Effector memory CD4-positive, alpha-beta T cell (primary cell): ENCODE measurements at places on chromosomes 11 and 22.

- DNase-seq: no peak
Measured at GRCh38 chr11:15649371-15650104, 534.8 kb downstream of the INSC start.

- no peak for DNase-seq
Measured at GRCh38 chr11:305844-306211, 1.8 kb upstream of the IFITM2 start.

DNA sequence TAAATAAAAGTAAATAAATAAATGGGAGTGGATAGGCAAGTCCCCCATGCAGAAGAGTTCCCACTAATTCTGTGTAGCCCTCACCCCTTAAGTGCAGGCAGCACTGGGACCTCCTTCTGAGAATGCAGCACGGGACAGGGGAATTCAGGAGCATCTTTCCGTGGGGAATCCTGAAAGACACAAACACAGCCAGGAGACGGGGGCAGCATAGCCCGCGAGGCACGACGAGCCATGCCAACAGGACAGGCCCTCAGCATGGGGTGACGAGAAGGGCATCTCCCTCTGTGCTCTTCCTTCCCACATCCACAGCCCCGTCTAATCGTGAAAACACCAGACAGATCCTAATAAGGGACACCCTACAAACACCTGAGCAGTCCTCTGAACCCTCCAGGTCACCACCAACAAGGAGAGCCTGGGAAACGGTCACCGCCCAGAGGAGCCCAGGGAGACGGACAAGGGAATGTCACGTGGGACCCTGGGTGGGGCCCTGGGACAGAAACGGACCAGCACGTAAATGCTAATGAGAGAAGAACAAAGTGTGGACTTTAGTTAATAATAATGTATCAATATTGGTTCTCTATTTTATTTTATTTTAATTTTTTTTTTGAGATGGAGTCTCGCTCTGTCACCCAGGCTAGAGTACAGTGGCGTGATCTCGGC, 6.8 kb downstream of the KRTAP5-5 start:
- no peak for DNase-seq

DNA sequence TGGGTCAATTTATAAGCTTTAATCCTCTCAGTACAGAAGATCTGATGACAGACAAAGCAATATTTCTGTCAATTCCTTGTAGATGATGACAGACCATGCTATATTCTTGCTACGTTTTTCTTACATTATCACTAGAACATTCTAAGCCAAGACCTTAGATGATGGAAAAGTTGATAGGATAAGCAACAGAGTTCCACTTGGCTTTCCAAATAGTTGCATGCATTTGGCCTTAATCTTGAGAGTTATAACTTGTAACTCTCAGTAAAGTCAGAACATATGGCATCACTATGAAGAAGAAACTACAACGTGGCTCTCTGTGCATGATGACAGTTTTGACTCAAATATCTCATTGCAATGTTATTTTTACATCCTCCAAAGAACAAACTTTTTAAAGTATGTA, 544.3 kb upstream of the LRRC4C start:
- DNase-seq: no peak

DNA sequence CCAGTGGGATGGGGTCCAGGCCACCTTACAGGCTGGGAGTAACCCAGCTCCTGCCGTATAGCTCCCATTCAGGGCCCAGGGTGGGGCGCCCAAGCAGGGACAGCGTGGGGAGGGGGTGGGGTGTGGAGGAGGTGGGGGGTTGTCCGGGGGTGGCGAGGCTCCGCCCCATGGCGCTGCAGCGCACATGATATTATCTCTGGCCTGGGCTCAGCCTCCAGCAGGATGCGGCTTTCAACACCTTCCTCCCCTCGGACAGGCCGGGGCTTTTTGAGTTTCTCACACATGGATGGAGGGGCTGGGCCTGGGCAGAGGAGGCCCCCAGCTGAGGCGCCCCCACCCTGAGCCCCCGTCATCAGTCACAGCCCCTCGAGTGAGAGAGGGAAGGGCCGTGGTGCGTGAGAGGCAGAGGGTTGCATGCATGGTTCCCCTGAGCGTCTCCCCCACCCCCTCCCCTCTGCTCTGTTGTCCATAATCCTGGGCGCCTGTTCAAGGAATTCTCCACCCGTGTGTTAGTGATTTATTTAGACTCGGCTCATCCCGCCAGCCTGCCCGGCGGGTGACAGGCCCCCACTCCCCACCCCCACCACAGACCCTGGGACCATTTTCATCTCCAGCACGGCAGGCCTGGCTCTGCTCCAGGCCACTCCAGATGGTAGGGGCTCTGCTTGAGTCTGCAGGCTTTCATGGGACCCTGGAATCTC, 44.9 kb downstream of the WNT11 start:
- DNase-seq: no peak

- no peak for DNase-seq
Measured at GRCh38 chr11:119094816-119095065, 6.9 kb downstream of the DPAGT1 start.

DNA sequence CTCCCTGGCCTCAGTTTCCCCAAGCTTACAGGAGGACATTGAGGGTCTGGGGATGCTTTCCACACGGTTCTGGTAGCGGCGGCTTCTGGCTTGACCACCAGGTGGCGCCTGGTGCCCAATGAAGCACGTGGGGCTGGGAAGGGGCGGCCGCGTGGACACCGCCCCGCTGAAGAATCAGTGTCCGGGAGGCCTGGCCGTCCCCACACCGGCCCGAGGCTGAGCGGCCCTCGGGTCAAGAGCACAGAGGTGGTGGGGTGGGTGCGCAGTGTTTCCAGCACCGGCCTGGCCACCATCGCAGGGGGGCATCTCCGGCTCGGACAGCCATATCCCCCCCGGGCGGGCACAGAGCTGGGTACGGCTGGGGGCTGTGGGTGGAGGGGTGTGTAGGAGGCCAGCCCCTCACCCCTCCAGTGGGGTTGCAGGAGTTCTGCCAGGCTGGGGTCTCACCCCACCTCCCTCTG, 27.8 kb upstream of the PPARA start:
- peak; percentile 47 for DNase-seq

DNA sequence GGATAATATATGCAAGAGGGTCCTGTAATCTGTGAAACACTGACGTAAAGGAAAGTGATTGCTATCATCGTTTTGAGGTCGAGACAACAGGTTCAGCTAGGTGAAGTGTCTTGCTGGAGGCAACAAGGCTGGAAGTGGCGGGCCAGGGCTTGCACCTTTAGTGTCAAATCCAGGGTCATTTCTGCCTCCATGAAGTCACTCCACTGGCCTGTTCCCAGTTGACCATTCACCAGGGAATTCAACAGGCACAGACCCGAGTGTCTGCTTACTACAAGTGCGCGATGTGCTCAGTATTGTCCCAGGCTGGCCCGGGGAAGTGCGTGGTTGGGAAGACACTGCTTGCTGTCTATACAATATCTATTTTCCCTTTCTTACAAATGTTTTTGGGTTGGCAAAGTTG, 225.0 kb downstream of the CEP164 start:
- DNase-seq: no peak

- no peak for DNase-seq
Measured at GRCh38 chr11:84316866-84317555, 1030.8 kb upstream of the CCDC90B start.

- no peak for DNase-seq
Measured at GRCh38 chr11:82671451-82671850, 62.2 kb downstream of the FAM181B start.

DNA sequence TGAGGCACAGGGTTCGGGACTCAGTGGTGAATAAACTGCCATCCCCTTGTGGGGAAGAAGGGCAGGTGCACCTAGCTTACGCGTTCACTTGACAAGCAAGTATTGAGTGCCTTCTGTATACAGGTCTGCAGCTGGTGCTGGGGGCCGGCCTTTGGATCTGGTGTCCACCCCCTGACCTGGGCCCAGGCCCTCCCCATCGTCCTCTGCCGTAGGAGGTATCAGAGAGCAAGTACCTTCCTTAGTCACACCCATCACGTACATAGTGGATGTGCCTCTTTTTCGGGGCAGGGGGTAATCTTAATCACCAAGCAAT, 53.3 kb downstream of the SMIM38 start:
- no peak for DNase-seq

DNA sequence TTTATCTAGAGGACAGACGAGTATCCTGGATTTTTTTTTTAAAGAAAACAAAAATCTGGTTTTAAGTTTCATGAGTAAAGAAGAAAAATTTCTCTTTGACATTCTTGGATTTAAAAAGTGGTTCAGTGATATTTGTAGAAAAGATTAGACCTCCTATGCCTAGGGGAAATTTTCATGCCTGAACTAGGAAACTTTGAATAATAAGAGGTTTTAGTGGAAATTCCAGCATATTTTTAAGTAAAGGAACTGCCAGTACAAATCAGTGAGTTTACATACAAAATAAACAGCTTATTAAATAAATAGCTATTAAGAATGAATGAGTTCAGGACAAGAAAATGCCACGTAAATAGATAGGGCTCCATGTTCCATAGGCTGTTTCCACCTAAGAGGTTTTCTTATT, 17.5 kb downstream of the JAM3 start:
- DNase-seq: no peak

DNA sequence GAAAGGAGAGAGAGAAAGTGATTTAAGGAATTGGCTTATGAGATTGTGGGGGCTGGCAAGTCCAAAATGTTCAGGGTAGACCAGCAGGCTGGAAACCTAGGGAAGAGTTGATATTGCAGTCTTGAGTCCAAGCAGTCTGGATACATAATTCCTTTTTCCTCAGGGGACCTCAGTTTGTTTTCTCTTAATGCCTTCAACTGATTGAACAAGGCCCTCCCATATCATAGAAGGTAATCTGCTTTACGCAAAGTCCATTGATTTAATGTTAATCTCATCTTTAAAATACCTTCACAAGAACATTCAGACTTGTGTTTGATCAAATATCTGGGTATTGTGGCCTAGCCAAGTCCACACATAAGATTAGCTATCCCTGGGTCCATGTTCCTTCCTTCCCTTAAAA, 494.7 kb downstream of the INSC start:
- DNase-seq: no peak

- DNase-seq: no peak
Measured at GRCh38 chr11:1675536-1676228, 21.3 kb upstream of the KRTAP5-6 start.

GRCh38 chr11:6563121-6563619, 40.2 kb downstream of the RRP8 start:
- DNase-seq: no peak

- no peak for DNase-seq
Measured at GRCh38 chr11:63017306-63017974, 1.8 kb upstream of the SLC22A8 start.

- no peak for DNase-seq
Measured at GRCh38 chr22:31107894-31108218, 488 bp upstream of the SELENOM start.

- no peak for DNase-seq
Measured at GRCh38 chr11:109023036-109023435, 358.2 kb downstream of the DDX10 start.

GRCh38 chr11:47406896-47407745, 1.3 kb upstream of the SLC39A13 start:
- DNase-seq: no peak

DNA sequence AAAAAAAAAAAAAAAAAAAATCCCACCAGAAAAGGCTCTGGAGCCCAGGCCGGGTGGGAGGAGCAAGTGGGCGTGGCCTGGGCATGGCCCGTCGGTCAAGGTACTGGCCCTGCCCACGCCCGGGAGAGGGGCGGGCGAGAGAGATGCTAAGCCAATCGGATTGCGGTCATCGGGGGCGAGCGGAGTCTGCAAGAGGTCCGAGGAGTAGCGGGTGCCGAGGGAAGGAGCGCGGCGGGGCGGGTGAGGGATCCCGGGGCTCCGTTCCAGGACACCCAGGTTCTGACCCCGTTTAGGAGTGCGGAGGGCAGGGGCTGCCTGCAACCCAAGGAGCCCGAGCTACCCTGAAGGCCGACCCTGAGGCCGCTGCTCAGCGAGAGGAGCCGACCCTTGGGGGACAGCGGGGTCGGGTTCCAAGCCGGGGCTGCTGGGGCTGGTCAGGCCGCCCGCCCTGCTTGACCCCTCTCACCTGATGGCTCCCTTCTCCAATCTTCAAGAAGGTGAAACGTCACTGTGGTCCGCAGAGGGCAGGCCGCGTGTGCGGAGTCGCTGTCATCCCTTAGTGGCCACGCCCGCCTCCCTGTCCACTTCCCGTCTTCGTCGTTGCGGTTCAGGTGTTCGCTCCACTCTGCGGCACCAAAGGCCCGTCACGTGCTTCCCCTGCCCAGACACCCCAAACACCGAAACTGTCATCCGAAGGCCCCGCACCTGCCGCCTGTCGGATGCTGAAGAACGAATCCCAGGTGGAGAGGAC, 11.1 kb upstream of the TAB1 start:
- peak; percentile 24 for DNase-seq

DNA sequence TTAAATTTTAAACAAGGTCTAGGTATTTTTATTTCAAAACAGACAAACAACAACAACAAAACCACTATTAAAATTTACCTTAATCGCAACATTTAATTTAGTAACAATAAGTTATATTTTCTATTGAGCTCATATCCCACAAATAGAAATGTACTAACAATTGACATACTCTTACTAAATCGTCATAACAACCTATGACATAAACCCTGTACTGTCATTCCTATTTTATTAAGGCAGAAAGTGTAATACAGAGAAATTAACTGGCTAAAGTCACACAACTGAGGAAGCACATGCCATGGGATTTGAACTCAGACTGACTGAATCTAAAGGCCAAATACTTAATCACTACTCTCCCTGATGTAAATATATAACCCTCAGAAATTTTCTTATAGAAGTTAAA, 3.0 kb downstream of the KIF18A start:
- no peak for DNase-seq
